ENCODE measurements at places on chromosomes 13 and 19. TPM values are rescaled to one million over a fixed set of nuclear protein-coding genes. Genes with fewer than 3 reads are reported as not detected.

GRCh38 chr13:50685491-50685890 is 158.0 kb downstream of the DLEU7 start:
- no peak for DNase-seq

TMEM255B gene
- 2.9 TPM for total RNA-seq

- DNase-seq, result no peak
Measured at GRCh38 chr19:57829316-57829715, 783 bp upstream of the ZNF587B start.

RAB3A gene
- 0.72 TPM for total RNA-seq

DNA sequence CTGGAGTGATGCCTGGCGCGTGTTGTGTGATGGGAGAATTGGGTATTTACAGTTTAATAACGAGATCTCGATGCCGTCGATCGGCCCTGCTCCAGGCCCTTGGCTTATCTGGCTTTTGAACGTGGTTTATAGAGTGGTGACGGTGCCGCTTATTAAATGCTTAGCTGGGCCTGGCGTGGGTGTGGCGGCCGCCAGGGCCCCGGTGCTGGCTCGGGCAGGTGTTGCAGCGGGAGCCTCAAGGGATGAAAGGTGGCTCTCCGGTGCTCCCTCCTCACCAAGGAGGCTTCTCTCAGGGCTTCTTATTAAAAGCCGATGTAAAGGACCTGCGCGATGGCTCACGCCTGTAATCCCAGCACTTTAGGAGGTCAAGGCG is 173.8 kb downstream of the KDM4B start:
- peak; percentile 66 for DNase-seq

IQCN gene
- 3.5 TPM for total RNA-seq

DNA sequence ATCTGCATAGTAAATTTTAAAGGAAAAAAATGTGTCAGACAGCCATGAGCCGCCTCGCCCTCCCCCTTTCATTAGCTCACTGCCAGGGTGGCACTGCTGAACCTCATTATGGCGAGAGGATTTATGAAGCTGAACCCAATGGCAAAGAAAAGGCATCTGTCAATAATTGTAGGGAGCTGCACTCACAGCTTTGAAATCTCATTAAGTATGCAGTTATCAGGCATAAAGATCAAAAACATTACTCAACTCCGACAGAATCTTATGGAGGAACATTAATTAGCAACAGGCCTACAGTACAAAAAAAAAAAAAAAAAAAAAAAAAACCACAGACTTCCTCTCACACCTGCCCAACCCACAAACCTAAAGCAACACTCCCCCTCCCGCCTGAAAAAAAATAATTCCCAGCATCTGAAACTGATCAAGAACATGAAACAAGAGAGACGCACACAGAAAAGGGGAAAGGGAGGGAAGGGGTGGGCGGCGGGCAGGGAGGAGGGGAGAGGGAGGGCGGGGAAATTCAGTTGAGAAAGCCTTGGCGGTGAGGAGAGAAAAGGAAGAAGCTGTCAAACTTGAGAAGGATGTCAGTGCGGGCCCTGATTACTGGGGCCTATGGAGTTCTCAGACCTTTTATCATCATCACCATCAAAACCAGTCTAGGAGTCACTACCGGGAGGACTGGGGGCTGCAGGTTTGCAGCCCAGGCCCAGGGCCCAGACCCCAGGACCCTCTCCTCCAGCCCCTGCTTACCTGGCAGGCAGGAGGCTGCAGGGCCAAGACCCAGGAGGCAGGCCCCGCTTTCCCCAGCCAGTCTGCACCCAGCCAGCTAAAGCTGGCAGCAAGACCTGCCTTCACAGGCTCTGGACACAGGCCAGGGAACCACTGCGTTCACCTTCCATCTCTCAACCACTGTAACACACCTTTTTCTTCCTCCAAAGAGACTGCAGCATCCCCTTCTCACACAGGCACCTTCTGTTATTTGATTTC is 8.9 kb downstream of the TSHZ3 start:
- no peak for DNase-seq

DNA sequence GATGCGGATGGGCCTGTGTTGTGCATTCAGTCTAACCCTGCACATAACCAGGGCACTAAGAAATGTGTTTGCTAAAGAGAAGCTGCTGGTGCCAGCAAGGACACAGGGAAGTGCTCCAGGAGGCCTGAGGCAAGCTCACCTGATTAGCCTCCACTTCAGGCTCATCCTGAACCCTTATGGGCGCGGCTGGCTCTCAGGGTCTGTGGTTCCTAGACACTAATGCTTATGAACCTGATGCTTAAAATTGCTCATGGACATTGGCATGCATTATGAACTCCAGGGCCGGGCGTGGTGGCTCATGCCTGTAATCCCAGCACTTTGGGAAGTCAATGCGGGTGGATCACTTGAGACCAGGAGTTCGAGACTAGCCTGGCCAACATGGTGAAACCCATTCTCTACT is 34.3 kb downstream of the SERP2 start:
- DNase-seq, result no peak

PEAK3 gene
- under 0.01 TPM for total RNA-seq

GRCh38 chr13:26325876-26326275 is 71.9 kb downstream of the CDK8 start:
- DNase-seq, result no peak

- no peak for DNase-seq
Measured at GRCh38 chr13:86403181-86403580, 604.0 kb upstream of the SLITRK6 start.

STOML3 gene
- total RNA-seq, result not detected

DNA sequence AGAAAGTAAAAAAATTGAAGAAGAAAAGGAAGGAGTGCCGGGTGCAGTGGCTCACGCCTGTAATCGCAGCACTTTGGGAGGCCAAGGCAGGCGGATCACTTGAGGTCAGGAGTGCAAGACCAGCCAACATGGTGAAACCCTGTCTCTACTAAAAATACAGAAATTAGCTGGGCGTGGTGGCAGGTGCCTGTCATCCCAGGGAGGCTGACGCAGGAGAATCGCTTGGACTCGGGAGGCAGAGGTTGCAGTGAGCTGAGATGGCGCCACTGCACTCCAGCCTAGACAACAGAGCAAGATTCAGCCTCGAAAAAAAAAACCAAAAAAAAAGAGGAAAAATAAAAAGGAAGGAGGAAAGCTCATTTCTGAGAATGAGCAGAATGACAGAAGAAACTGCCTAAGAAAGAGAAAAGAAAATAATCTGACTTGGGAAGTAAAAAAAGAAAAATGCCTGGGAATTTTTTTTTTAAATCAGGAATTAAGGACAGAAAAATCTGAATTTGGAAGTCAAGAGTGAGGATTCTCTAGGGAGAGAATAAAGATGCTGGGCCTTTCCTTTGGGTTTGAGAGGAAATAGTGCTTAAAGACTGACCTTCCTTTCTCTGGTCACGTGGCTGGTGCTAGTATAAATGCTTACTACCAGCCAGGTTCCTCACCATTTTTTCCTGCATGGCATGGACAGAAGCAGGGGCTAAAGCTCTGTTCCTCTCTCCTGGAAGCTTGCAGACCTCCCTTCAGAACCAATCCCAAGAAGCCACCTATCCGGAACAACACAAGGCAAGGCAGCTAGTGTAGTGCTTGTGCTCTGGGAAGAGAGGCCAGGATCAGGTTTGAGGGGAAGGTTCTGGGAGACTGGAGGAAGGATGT is at the start of gene FFAR2:
TSS of gene FFAR2 (plus strand) at position 652 of the 864 bp plus-strand sequence. CDS start 1,458 bp downstream, outside the sequence.
- no peak for DNase-seq

IGFL1 gene
- not detected for total RNA-seq

GRCh38 chr19:48639483-48640375 is 2.5 kb upstream of the DBP start:
- DNase-seq, result peak; percentile 77

DNA sequence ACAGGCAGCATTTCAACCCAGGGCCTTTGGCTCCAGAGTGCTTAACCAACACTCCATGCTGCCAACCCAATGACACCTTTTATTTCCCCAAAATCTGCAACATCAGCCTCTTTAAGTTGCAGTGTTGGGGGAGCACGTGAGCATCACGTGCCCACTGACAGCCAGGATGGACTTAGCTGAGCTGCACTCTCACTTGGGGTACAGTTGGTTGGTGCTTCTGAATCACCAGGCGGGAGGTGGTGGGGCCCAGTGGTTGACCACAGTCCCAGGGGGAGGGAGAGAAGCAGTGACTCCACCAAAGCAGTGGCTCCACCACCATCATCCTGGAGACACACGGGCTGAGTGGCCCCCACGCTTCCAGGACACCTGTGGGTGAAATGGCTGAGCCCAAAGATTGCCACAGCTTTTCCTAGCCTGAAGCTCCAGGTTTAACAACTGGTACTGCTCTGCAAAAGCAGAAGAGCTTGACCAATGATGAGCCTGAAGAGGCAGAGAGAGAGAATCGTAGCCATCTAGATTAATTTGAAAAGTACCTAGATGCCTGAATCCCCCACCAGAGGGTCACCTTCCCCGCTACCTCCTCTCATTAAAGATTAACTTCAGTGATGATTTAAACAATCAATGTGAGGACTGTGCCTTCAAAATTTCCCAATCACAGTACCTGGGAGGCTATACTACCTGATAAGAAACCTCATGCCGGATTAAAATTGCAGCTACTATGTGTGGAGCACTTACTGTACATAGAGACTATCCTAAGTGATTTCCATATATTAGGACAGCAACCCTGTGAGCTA is 193.8 kb downstream of the FOXO1 start:
- DNase-seq, result no peak

DNA sequence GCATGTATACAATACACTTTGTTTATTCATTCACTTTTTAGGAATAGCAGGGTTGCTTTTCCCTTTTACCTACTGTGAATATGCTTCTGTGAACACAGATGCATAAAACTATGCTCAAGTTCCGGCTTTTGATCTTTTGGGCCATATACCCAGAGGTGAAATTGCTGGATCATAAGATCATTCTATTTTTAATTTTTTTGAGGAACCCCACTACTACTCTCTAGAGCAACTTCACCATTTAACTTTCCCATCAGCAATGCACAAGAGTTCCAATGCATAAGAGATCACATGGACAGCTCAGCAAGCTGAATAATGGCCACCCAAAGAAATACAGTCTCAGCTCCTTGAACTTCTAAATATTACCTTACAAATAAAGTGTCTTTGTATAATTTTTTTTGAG is 17.0 kb upstream of the SIGLEC10 start:
- DNase-seq, result no peak

- no peak for DNase-seq
Measured at GRCh38 chr13:40692946-40693345, 26.5 kb upstream of the FOXO1 start.

- no peak for DNase-seq
Measured at GRCh38 chr13:109465148-109465547, 321.2 kb downstream of the IRS2 start.

DNA sequence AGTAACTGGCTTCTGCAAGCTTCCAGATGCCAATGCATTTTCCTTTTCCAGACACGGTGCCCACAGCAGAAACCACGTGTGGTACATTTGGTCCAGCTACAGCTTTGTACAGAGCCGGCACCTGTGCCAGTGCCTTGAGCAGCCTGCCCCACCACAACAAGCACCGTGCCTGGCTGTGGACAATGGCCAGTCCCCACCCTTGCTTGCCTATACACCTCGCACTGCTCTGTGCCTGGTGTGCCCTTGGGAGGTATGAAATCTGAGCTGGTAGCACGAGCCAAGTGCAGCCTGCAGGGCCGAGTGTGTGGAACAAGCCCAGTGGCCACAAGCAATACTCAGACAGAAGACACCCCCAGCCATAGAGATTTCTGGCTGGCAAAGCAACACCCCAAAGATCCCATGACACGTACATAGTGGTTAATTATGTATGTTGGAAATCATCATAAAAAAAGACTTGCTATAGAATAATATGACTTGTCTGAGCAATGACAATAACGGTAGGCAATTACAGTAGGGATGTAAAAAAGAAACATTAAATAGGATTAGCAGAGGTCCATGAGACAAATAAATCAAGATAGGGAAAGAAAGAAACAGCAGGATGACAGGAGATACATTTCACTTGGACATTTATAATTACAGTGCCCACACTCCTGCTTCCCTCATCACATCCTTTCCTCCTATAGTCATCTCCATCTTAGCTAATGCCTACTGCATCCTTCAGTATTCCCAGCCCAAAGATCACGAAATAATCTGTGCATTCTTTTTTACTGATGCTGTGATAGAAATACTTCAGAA is 1399.5 kb downstream of the PCDH9 start:
- no peak for DNase-seq

DNA sequence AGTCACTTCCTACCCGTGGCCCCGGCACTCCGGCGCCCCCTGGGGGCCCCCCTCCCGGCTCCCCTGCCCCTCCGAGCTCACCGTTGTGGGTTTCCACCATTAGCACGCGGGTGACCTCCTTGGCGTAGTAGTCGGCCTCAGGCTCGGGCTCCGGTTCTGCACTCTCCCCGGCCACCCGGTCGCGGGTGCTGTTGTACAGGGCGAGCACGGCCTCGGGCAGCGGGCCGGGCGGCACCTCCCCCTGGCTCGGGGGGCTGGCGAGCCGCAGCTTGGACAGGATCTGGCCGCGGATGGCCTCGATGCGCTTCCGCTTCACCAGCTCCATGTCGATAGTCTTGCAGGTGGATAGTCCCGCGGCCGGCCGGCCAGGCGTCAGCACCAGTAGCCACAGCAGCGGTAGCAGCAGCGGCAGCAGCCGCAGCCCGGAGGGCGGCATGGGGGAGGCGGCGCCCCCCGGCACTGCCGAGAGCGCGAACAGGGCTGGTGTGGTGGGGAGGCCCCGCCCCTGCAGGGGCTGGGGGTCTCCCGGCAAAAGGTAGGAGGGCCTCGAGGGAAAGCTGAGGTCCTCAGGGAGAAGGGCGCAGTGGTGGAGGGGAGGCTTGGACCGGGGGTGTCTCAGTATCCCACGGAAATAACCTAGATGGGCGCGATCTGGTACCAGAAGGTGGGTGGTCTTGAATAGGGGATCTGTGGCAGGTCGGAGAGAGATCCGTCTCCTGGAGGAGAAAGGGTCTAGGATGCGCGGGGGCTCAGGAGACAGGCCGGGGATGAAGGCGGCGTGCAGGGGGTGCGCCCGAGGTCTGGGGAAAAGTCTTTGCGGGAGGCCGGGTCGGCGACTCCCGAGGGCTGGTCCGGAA is 885 bp downstream of the TGFB1 start:
- peak; percentile 96 for DNase-seq

- no peak for DNase-seq
Measured at GRCh38 chr13:45341799-45342500, 967 bp upstream of the TPT1 start.

HOMER3 gene
- total RNA-seq, result 107 TPM

FFAR3 gene
- not detected for total RNA-seq

GRCh38 chr13:24033527-24034302 is 126.8 kb upstream of the SPATA13 start:
- DNase-seq, result peak; percentile 72

ZNF808 gene
- total RNA-seq, result 19.7 TPM

CALR3 gene
- not detected for total RNA-seq

CCDC8 gene
- total RNA-seq, result 17.4 TPM

SULT2B1 gene
- not detected for total RNA-seq

DNA sequence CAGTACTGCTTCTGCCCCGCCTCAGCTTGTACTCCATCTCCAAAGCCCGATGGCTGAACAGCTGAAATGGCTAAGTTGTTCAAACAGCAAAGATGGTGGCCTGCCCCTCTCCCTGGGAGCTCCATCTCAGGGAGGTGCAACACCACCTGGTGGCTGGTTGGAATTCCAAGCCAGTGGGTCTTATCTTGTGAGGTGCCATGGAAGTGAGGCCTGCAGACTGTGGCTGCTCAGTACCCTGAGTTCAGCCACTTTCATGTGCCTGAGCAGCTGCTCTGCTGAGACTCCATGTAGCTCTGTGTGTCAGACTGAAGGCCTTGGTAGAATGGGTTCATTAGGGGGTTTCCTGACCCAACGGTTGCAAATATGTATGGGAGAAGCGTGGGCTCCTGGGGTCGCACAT is 67.3 kb upstream of the SPRY2 start:
- DNase-seq, result peak; percentile 23

All from osteoblast (primary cell).